ENCODE measurements at places on chromosomes 16 and 17.

GRCh38 chr17:75494326-75494877 lies 20.9 kb downstream of the CASKIN2 start:
- DNase-seq: no peak

DNA sequence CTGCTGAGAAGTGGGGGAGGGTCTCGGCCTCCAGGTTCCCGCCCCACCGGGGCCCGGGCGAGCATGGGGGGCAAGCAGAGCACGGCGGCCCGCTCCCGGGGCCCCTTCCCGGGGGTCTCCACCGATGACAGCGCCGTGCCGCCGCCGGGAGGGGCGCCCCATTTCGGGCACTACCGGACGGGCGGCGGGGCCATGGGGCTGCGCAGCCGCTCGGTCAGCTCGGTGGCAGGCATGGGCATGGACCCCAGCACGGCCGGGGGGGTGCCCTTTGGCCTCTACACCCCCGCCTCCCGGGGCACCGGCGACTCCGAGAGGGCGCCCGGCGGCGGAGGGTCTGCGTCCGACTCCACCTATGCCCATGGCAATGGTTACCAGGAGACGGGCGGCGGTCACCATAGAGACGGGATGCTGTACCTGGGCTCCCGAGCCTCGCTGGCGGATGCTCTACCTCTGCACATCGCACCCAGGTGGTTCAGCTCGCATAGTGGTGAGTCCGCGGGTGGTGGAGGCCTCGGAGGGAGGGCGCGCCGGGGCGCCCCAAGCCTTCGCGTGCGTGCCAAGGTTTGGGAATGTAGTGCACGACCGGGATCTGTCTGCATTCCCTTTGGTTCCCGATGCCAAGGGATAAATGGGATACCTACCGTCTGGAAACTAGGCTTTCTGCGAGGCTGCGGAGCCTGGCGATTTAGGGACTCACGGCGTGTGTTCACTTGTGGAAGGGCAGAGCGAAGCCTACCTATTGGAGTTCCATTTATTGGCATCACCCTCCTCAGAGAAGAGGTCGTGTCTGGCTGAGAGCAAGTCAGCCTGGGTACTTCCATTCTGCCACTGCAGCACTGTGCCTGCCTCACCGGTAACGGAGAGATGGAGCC lies 1.0 kb downstream of the ZNRF1 start:
- DNase-seq: peak; percentile 59

GRCh38 chr17:78878261-78878660 lies 24.7 kb downstream of the CEP295NL start:
- no peak for DNase-seq

GRCh38 chr17:37576281-37576680 lies 32.9 kb downstream of the SYNRG start:
- DNase-seq: no peak

- no peak for DNase-seq
Observed at GRCh38 chr17:31437720-31438400, 46.4 kb downstream of the RAB11FIP4 start.

DNA sequence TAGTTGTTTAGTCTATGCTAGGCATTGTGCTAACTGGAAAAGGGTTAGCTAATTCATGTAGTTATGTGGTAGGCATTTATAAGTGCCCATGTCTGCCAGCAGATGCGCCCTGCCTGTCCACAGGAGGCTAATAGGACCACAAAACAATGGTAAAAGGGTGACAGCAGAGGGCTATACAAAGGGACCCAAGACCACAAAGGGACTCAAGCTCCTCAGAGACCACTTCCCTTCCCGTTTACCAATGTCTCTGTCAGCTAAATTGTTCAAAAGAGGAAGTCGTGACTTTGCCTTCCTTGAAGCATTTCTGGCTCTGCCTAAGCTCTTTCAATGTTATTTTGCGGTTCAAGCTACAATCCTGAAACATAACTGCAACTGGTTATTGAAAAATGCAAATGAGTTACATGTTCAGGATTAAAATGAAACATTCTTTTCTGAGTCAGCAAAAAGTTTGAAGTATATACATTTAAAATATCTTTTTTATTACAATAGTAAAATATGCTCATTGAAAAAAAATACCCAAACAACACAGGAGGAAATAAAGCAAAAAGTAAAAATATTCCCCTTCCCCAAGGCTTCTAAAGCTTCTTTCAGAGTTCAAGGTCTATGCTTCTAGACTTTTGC lies 149.2 kb downstream of the MAF start:
- DNase-seq: peak; percentile 4

- DNase-seq: no peak
Observed at GRCh38 chr17:67272312-67273047, 27.5 kb upstream of the HELZ start.

GRCh38 chr16:3706253-3707012 lies 10.9 kb downstream of the TRAP1 start:
- no peak for DNase-seq

- DNase-seq: no peak
Observed at GRCh38 chr16:50103764-50104163, 38.0 kb downstream of the HEATR3 start.

DNA sequence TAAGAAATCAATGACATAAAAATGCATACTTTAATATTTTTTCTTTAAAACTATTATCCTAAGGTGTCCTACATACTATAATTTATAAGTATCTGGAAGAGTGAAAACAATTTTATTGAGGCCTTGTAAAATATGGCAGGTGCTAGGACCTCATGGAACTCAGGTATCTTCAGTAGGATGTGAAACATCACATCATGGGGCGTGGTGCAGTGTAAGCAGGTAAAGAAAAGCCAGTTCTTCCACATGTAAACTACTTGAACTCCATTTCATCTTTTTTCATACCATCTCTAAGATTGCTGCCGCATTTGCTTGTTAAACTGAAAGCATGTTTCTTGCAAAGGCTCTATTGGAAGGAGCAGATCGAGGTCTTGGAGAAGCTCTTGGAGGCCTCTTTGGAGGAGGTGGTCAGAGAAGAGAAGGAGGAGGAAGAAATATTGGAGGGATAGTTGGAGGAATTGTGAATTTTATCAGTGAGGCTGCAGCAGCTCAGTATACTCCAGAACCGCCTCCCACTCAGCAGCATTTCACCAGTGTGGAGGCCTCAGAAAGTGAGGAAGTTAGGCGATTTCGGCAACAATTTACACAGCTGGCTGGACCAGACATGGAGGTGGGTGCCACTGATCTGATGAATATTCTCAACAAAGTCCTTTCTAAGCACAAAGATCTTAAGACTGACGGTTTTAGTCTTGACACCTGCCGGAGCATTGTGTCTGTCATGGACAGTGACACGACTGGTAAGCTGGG lies at the start of gene CAPNS2:
CAPNS2 (plus strand) TSS at position 253 of the 744 bp plus-strand sequence; CDS start at position 326, 73 bp downstream.
- no peak for DNase-seq

DNA sequence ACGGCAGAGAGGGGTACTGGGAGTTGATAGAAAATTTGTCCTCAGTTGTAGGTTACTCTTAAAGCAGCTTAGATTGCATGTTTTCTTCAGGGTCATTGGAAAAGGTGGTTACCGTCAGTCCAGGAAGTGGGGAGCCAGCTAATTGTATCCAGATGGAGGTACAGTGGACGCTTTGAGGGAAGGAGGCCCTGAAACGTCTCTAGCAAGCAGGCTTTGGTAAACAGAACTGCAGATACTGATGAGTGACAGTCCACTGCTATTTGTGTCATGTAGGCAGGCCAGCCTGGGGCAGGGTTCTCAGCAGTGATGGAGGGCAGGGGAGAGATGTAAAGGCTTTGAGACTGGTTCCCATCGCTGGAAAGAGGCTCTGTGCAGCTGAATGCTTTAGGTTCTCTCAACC lies 30.2 kb upstream of the ST6GALNAC1 start:
- DNase-seq: no peak

DNA sequence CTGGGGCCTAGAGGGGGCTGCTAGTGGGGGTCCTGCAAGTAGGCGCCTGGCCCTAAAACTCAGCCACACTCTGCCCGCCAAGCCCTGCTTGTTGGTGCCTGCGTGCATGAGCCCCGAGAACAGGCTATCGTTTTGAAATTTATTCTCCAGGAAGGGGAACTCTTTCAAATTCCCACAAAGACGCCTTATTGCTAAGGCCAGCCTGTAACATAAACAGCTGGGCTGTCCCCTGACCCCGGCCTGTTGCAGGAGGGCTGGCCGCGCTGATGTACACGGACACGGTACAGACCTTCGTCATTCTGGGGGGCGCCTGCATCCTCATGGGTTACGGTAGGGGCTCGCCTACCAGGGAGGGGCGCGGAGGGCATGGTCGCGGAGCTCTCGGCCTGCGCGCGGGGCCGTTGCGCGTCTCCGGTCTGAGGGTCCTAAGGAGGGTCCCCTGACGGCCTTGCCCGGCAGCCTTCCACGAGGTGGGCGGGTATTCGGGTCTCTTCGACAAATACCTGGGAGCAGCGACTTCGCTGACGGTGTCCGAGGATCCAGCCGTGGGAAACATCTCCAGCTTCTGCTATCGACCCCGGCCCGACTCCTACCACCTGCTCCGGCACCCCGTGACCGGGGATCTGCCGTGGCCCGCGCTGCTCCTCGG lies 4.3 kb downstream of the SLC5A2 start:
- no peak for DNase-seq

DNA sequence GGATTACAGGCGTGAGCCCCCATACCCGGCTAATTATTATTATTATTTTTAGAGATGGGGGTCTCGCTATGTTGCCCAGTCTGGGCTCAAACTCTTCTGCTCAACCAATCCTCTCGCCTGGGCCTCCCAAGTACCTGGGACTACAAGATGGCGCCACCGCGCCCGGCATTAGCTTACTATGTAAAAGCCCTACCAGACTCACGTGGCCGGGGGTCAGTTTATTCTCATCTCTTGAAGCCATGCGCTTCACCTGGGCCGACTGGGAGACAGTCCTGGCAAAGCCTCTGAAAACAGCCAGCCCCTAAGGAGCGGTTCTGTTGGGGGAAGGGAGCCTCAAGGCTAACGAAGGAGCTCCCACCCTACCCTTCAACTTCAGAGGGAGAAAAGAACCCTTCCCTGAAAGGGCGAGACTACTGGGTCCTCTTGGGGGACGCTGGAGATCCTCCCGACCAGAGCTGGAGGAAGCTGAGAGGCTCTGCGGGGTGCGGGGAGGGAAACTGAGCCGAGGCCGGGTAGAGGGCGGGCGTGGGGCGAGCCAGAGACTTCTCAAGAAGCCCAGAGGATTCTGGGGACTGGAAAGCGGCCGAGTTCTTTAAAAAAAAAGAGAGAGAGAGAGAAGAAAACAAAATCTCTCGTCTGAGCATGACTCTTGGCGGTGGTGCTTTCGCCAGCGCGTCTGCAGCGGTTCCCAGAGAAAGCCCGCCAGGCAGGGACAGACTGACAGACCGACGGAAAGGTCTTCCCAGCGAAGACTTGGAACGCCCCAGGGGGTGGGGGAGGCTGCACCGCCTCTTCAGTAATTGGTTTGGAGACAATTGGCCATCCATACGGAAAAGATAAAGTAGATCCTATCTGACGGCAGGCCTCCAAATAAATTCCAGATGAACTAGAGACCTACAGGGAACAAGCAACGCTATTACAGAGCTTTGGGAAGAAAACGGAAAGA lies 5.6 kb upstream of the TUBG2 start:
- peak; percentile 75 for DNase-seq

DNA sequence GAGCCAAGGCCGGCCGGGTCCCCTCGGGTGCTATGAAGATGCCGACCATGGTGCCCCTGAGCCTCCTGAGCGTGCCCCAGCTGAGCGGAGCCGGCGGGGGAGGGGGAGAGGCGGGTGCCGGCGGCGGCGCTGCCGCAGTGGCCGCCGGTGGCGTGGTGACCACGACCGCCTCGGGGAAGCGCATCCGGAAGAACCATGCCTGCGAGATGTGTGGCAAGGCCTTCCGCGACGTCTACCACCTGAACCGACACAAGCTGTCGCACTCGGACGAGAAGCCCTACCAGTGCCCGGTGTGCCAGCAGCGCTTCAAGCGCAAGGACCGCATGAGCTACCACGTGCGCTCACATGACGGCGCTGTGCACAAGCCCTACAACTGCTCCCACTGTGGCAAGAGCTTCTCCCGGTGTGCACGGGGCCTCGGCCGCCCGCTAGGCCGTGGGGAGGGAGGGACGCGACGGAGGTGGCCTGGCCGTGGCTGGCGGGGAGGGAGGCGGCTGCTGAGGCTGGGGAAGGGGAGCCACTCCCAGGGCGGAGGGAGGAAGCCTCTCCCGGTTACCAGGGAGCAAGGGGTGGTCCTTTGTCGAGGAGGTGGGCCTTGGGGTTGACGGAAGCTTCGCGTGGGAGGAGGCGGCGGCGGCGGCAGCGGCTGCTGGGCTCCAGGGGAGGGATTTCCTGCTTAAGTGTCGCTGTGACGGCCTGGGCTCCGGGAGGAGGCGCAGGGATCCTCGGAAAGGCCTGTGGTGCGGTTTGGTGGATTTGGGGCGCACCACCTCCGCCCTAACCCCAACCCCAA lies 1.3 kb downstream of the MAZ start:
- peak; percentile 95 for DNase-seq

- peak; percentile 90 for DNase-seq
Observed at GRCh38 chr17:60506312-60506711, 19.7 kb downstream of the APPBP2 start.

DNA sequence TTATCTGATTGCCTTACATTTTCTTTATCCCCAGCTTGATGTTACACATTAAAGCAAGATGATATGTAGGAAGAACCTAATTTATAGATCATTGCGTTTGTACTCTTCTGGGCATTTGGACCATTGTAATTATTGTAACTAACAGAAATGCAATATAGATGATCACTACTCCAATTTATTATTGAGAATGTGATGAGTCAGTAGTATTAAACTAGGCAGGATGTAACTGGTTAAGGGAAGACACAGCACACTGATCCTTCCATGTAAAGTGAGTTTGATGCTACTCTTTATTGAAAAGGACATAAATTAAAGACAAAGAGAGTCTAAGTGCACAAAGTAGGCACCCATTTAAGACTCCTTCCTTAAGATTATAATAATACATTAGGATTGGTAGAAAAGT lies 223.8 kb downstream of the KIF2B start:
- no peak for DNase-seq

DNA sequence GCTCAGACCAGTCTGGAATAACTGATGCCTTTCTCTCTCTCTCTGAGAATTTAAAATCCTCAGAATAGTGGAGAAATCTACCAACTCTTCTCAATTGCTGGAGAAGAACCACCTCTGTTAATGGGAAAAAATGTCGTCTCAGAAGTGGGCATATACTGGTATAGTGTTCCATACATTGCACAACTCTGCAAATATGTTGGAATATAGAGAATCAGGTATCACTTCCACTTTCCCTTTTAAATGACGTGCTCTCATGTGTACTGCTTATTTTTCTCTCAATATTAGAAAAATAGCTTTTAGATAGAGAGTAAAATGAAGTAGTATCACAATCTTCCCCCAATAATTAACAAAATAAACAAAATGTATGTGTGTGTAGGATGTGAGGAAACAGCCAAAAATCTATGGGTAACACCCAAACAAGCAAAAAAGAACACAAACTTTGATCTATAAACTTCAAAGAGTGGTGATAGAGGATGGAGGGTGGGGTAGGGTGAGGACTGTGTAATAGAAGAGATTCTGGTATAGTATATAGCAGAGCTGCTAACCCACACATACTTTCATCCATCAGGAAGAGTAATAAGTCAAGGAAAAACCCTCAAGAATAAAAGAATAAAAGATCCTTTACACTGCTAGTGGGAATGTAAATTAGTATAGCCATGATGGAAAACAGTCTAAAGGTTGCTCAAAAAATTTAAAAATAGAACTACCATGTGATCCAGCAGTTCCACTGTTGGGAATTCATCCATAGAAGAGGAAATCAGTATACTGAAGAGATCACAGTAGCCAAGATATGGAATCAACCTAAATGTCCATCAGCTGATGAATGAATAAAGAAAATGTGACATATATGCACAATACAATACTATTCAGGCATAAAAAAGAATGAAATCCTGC lies 46.9 kb downstream of the NFATC3 start:
- no peak for DNase-seq

- DNase-seq: peak; percentile 63
Observed at GRCh38 chr17:65020284-65020683, 36.3 kb downstream of the GNA13 start.
